ENCODE measurements at places on chromosomes 1 and 21. TPM values are rescaled to one million over a fixed set of nuclear protein-coding genes. Genes with fewer than 3 reads are reported as not detected.

DNA sequence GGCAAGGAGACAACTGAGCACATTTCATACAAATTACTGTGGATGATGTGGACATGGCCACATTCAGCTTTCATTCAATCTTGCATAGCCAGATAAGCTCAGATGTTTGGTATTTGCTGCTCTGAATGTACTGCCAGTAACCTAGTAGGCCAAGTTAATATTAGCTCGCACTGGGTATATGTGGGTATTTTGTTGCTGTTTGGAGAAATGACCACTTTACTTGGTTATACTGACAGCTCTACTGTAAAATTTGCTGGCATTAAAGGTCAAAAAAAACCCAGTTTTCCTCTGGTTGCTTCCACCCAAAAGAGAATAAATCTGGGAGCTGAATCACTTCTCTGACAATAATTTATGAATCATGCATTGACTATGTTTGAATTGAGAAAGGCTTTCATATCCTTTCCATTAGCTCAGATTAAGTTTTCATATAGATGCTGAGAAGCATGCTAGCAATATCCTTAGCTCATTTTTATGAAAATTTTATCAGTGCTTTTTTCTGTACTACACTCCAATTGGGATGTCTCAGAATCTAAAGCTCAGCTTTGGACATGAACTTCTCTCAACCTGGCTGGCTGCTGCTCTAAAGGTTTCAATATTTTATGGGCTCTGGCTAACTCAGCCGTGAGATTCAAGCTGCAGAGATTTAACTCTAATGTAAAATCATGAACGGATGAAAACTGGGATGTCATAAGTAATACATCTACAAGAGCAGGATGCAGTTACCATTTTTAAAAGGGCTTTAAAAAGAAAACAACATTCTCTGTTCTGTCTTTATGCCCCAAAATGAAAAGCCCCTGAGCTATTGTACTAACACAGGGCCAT is 330.0 kb downstream of the BARHL2 start:
- no peak for DNase-seq

The KRTAP19-3 gene
- not detected for total RNA-seq

The SMCP gene
- not detected for total RNA-seq

The LMOD1 gene
- total RNA-seq: 31.6 TPM

- no peak for DNase-seq
Measured at GRCh38 chr1:227815468-227816409, at the start of gene PRSS38. Gene PRSS38 (plus strand): TSS chr1:227815675. CDS start chr1:227815717, 42 bp downstream.

- DNase-seq: no peak
Measured at GRCh38 chr21:37514038-37514667, 147.6 kb downstream of the DYRK1A start.

Data from omental fat pad (tissue), 4 donors.